Activated CD8-positive, alpha-beta T cell treated with anti-CD3 and anti-CD28 coated beads, Interleukin-2, amount 10 ng/mL, durations not matched to agents 7 days and 5 days (primary cell): ENCODE measurements at places on chromosomes 12 and 14. TPM values are rescaled to one million over a fixed set of nuclear protein-coding genes. Genes with fewer than 3 reads are reported as not detected.
A peak's percentile ranks its signal among the peaks of the same experiment; 100 is the strongest.

- H3K4me3 ChIP-seq = no peak overlapping the region
- DNase-seq = no peak
- H3K27ac ChIP-seq = no peak overlapping the region
- no peaks in the 10 kb centered on the region for H3K4me1 ChIP-seq
- no peaks in the 10 kb centered on the region for H3K36me3 ChIP-seq
- no peaks in the 10 kb centered on the region for H3K27me3 ChIP-seq
These were observed 146.4 kb upstream of the ARHGAP5 start for GRCh38 chr14:31930493-31931240.

GRCh38 chr14:34424488-34424887 lies 37.6 kb downstream of the SPTSSA start:
- peaks cover 3% of the 10 kb centered on the region for H3K27me3 ChIP-seq
- H3K27ac ChIP-seq = no peak overlapping the region
- H3K36me3 ChIP-seq = no peaks in the 10 kb centered on the region
- H3K4me1 ChIP-seq = no peaks in the 10 kb centered on the region
- H3K4me3 ChIP-seq = no peak overlapping the region
- DNase-seq = no peak

- H3K36me3 ChIP-seq = peaks cover 6% of the 10 kb centered on the region
- DNase-seq = peak; percentile 94
- H3K4me1 ChIP-seq = peaks cover 84% of the 10 kb centered on the region
- peak overlapping the region; percentile 98 for H3K27ac ChIP-seq
These were observed 3.5 kb upstream of the P2RX7 start for GRCh38 chr12:121128908-121129810.

- H3K36me3 ChIP-seq = peaks cover 2% of the 10 kb centered on the region
- H3K27ac ChIP-seq = no peak overlapping the region
- peaks cover 5% of the 10 kb centered on the region for H3K27me3 ChIP-seq
- DNase-seq = no peak
These were observed 47.5 kb upstream of the RIN3 start for GRCh38 chr14:92466059-92466458.

- H3K4me3 ChIP-seq = no peak overlapping the region
- DNase-seq = peak; percentile 61
- no peaks in the 10 kb centered on the region for H3K27me3 ChIP-seq
- no peak overlapping the region for H3K27ac ChIP-seq
- H3K4me1 ChIP-seq = no peaks in the 10 kb centered on the region
- peaks cover 3% of the 10 kb centered on the region for H3K36me3 ChIP-seq
These were observed 44.8 kb downstream of the FOXN4 start for GRCh38 chr12:109264095-109264942.

DNA sequence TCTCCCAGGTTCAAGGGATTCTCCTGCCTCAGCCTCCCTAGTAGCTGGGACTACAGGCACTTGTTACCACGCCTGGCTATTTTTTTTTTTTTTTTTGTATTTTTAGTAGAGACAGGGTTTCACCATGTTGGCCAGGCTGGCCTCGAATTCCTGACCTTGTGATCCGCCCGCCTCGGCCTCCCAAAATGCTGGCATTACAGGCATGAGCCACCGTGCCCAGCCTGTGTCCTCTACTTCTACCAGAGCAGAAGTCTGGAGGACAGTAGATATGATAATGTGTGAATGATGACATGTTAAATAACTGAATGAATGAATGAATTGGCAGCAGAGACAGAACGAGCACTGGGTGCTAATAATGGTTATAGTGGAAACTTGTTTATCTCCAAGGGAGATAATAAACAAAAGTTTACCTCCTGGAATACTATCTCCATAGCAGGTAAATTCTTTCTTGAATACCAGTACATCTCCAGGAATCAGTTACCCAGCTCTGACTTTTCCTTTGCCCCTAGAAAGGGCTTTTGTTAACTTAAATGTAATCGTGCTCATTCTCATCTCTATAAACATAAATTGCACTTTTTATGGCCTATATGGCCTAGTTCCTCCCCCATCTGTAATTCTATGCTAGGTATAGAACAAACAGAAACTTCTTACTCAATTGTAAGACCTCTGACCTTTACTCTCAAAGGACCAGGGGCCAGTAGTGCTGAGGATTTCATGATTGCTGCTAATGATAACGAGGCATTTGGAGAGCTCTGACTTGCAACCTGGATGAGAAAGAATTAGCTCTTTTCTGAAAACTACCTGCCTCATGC lies 7.2 kb upstream of the LGALS3 start:
- peaks cover 26% of the 10 kb centered on the region for H3K27me3 ChIP-seq
- no peak overlapping the region for H3K4me3 ChIP-seq
- DNase-seq = no peak
- H3K4me1 ChIP-seq = peaks cover 46% of the 10 kb centered on the region

DNA sequence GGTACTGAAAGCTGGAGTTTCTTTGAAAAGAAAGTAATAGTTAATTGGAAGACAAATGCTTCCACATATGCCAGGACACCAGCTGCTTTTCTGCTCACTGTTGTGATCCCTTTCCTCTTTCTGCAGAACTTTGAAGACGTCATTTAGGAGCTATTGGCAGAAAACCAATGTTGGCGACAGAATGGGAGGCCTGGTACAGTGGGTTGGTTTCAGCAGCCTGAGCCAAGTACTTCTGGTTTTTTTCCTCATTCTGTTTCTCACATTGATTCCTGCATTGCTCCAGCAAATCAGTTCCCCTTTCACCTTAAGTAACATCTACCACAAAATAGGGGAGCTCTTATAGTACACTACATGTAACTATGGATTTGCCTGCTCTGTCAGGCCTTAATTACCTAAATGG lies 96.9 kb downstream of the FIGNL2 start:
- no peaks in the 10 kb centered on the region for H3K36me3 ChIP-seq
- no peak for DNase-seq
- H3K4me3 ChIP-seq = no peak overlapping the region
- H3K4me1 ChIP-seq = no peaks in the 10 kb centered on the region
- no peak overlapping the region for H3K27ac ChIP-seq

DNA sequence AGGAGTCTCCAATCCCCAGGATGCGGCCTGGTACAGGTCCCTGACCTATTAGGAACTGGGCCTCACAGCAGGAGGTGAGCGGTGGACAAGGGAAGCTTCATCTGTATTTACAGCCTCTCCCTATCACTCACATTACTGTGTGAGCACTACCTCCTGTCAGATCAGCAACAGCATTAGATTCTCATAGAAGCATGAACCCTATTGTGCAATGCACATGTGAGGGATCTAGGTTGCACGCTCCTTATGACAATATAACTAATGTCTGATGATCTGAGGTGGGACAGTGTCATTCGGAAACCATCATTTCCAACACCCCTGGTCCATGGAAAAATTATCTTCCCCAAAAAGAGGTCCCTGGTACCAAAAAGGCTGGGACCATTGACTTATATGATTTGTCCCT lies 1000.5 kb downstream of the FLRT2 start:
- no peaks in the 10 kb centered on the region for H3K4me1 ChIP-seq
- no peaks in the 10 kb centered on the region for H3K27me3 ChIP-seq
- H3K36me3 ChIP-seq = no peaks in the 10 kb centered on the region
- H3K4me3 ChIP-seq = no peak overlapping the region
- no peak overlapping the region for H3K27ac ChIP-seq

DNA sequence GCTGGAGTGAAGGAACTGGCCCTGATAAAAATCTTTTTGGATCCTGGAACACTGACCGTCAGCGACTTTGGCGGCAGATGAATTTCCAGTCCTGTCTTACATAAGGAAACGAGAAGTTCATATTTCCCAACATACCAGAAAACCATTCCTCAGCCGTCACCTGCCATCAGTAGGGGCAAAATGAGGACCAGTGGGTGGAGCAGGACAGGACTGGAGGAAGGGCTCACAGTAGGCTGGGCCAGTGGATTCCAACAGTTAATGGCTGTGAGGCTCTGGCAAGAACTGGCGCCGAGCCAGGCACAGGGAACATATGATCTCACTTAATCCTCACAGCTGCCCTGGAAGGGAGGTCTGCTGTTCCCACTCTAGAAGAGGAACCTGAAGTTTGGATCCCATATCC lies 67.2 kb upstream of the FAM181A start:
- peaks cover 10% of the 10 kb centered on the region for H3K27me3 ChIP-seq
- no peak overlapping the region for H3K4me3 ChIP-seq
- DNase-seq = no peak
- no peaks in the 10 kb centered on the region for H3K36me3 ChIP-seq

GRCh38 chr14:82731526-82731925 lies 1197.9 kb upstream of the SEL1L start:
- no peaks in the 10 kb centered on the region for H3K4me1 ChIP-seq
- no peaks in the 10 kb centered on the region for H3K27me3 ChIP-seq
- no peak overlapping the region for H3K27ac ChIP-seq
- DNase-seq = no peak

GRCh38 chr12:111597831-111598636 lies 1.1 kb downstream of the ATXN2 start:
- peaks cover 27% of the 10 kb centered on the region for H3K4me1 ChIP-seq
- DNase-seq = peak; percentile 28
- H3K36me3 ChIP-seq = peaks cover 5% of the 10 kb centered on the region
- peak overlapping the region; percentile 89 for H3K4me3 ChIP-seq
- H3K27me3 ChIP-seq = no peaks in the 10 kb centered on the region

DNA sequence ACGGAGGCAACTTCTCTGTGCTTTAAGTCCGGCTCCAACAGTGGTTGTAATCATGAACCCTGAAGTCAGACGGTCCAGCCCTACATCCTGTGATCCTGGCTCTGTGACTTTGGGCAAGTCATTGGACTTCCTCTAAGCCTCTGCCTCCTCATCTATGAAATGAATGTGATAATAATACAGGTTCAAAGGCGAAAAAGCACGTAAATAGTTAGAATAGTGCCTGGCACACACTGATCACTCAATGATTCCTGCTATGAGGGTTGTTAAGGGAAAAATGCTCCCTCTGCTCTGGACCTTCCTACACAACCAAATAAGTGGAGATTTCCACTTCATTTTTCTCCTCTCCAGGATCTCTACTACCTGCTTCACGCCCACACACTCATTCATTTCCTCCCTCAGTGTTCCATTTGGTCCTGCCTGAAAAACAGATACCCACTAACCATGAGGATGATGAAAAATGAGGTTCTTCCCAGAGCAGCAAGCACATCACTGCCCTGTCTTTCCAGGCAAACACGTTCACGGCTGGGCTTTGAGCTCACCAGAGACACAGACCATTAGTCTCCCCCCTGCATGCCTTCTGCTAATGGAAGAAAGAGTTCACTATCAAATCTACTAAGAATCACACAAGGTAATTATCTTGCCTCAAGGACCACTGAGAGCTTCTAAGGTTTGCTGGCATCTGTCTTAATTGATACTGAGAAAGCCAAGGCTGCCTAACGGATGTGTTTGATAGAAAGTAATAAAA lies 13.2 kb downstream of the NUAK1 start:
- H3K4me3 ChIP-seq = no peak overlapping the region
- no peaks in the 10 kb centered on the region for H3K36me3 ChIP-seq
- H3K4me1 ChIP-seq = no peaks in the 10 kb centered on the region
- H3K27ac ChIP-seq = no peak overlapping the region
- no peak for DNase-seq

- no peak overlapping the region for H3K4me3 ChIP-seq
- no peak for DNase-seq
- H3K27me3 ChIP-seq = peaks cover 4% of the 10 kb centered on the region
These were observed 81.4 kb upstream of the REP15 start for GRCh38 chr12:27614866-27615265.

GRCh38 chr12:21848192-21848591 lies 73.7 kb upstream of the KCNJ8 start:
- no peaks in the 10 kb centered on the region for H3K27me3 ChIP-seq
- H3K27ac ChIP-seq = no peak overlapping the region
- H3K36me3 ChIP-seq = no peaks in the 10 kb centered on the region
- H3K4me1 ChIP-seq = no peaks in the 10 kb centered on the region
- H3K4me3 ChIP-seq = no peak overlapping the region
- no peak for DNase-seq

The PROX2 gene
- total RNA-seq = 0.44 TPM

The NINJ2 gene
- 8.0 TPM for total RNA-seq

The REP15 gene
- total RNA-seq = not detected
